Sciatic nerve (tissue), 2 donors: ENCODE measurements at places on chromosomes 12 and 14.

DNA sequence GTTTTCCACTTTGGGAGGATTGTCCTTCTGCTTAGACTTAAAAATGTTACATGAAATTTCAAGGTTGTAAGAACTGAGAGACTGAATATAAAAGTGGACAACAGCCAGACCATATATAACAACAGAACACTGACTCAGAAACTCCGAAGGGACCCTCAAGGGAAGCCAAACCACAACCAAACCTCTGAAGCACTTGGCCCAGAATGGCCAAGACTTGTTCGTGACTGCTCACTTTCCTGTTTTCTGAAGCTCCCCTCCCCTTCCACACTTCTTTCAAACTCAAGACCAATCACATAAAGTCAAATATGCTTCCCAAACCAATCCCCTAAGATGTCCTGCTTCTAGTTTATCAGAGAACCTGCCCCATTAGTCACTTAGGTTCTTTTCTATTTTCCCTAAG lies 13.7 kb downstream of the OR6J1 start:
- no peak for DNase-seq

DNA sequence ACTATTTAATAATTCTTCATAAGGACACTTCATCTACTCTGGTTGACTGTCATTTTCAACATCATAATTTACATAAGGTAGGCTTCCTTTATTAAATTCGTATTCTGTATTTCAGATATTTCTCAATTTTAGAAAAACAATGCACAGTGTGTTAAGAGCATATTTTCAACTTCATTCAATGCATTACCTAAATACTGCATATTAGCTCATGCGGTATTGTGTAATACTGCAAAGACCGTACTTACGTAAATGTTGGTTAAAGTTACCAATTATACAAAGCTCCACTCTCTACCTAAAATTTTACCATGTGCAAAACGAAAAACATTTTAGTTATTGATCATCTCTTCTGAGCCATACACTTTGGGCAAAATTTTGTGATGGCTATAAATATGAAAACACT lies 62.8 kb downstream of the EXOC5 start:
- DNase-seq: no peak

DNA sequence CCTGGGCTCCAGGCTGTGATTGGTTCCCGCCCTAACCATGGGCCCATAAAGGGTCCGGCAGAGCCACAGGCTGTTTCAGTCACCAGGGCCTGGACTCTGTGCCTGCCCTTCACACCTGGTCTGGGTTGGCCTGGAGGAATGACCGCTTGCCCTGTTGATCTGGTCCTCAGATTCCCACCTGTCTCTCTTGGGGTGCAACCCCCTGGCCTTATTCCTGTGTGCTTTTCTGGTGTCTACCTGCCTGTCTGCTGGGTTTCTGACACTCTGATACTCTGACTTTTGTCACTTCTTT lies 2.9 kb upstream of the KRT83 start:
- DNase-seq: peak; percentile 21

DNA sequence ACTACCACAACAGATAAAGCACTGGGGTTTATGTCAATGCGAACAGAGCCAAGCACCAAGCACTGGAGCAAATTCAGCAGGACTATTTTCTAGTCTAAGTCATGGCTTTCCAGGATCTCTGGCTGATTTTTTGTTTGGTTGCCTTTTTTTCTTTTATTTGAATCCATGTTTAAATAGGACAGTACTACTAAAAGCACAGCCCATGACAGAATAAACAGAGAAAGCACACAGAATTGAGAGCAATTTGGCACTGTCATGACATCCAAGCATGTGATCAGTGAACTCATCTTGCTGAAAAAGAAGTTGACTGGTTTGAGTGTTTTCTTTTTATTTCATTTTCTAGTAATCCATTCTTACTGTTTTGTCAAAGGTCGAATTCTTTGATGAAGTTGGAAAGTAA lies 23.1 kb upstream of the RERG start:
- DNase-seq: no peak

GRCh38 chr14:89178800-89179535 lies 238.1 kb downstream of the FOXN3 start:
- no peak for DNase-seq

GRCh38 chr14:86541972-86542371 lies 1012.0 kb downstream of the FLRT2 start:
- DNase-seq: no peak

DNA sequence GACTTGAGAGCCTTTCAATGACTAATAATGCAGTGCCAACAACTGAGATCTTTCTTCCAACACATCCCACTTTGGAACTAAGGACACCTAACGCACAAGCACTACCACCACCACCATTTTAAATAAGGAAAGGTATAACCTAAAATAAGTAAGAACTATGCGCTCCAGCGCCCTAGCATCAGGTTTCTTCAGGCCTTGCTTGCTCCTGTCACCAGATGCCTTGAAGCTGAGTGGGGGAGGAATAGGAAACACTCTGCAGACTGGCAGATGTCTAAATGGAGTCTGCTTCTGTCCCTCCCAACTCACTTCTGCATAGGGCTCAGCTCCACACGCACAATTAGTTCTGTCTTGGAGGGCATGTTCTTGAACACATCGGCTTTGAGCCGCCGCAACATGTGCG lies 15.1 kb downstream of the CHD4 start:
- no peak for DNase-seq

GRCh38 chr14:61050417-61050816 lies 69.4 kb downstream of the SLC38A6 start:
- no peak for DNase-seq

DNA sequence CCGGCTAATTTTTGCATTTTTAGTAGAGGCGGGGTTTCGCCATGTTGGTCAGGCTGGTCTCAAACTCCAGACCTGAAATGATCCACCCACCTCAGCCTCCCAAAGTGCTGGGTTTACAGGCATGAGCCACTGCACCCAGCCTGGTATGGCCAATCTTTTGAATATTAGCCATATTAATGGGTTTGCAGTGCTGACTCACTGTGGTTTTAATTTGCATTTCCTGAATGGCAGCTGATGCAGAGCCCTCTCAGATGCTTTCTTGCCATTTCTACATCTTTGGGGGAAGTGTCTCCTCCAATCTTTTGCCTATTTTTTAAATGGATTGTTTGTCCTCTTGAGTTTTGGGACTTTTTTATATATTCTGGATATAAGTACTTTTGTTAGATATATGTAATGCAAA lies 55.5 kb upstream of the NPAS3 start:
- no peak for DNase-seq

DNA sequence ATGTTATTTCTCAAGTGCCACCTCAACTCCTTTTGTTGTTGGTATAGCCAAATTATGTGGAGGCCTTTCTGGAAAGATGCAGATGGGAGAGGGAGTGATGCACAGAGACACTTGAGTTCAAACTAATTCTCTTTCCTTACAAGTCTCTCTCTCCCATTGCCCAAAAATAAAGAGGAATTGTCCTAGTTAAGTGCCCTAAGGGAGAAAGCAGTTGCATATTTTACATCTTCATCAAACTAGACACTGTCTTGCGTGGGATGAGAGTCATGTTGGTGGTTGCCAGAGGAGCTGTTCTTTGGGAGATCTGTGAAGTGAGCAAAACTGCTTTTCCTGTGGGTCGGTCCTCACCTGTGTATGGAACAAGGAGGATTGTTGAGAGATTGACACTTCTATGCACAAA lies 72.2 kb downstream of the EP400 start:
- no peak for DNase-seq

GRCh38 chr14:92450351-92451070 lies 63.1 kb upstream of the RIN3 start:
- DNase-seq: no peak
